ENCODE measurements at places on chromosomes 11 and 22.

- peak; percentile 47 for DNase-seq
These were observed 11.5 kb downstream of the CLMP start for GRCh38 chr11:123183391-123184099.

GRCh38 chr11:118106789-118107335, 20.1 kb upstream of the SMIM35 start:
- peak; percentile 38 for DNase-seq

DNA sequence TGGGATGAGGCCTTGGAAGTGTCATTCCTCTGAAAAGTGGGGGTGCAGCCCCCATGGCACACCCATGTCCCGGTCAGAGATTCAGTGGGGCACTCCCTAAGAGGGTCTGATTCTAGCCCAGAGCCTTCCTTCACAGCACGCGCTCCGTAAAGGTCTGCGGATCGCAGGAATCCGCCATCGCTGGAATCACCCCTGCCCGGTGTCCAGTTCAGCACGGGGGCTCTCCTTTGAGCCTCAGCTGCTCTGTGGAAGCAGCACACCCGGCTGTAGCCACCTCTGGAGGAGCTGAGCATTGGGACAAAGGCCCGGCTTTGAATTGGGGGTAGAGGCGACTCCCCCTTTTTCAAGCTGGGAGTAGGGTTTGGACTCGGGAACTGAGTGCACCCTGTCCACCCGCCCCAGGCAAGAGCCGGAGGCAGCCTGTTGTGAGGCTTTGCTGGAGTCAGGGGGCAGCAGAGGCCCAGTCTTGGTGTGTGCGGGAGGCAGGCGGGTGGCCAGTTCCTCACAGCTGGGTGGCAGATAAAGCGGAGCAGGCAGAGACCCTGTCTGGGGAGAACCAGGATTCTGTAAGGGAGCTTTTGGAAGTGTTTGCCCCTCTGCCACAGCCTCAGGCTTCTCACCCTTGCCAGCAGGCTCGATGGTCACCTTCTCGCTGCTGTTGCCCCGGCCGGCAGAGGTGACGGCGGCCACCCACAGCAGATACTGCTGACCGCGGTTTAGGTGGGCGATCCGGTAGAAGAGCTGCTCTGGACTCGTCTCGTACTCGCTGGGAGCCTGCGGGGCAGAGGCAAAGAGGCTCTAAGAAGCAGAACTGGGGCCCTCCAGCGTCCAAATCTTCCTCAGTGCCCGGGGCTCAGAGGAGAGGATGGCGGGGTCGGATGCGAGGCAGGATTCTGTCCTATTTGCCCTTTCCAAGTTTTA, 115.9 kb downstream of the CEP164 start:
- no peak for DNase-seq

- DNase-seq = no peak
These were observed 1381.5 kb upstream of the TENM4 start for GRCh38 chr11:80822308-80822707.

DNA sequence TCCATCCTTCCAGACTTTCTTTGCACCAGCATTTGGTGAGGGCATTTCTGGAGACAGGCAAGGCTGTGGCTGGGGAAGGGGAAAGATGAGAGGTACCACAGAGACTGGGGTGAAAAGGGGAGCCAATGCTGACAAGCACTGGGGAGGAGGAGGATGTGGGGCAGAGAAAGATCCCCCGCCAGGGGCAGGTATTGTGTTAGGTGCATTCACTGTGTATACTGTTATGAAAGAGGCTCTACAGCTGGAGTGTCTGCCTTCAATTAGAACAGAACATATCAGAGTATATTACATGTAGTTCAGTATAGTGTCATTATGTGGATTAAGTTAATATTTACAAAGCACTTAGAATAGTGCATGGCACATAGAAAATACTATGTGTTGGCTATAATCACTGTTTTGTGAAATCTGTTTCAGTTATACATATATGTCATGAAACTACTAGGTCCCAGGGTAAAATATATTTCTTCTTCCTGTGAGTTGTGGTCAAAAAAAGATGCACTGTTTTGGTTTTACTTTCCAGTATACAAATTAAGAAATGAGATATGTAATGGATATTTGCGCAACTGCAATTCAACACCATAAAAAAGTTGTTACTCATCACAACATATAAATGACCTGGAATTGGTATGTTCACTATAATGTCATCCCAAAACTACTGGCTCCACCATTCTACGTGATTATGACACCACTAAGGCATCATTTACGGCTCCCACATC, 8.4 kb downstream of the MSANTD2 start:
- DNase-seq = no peak

- peak; percentile 24 for DNase-seq
These were observed 31.4 kb downstream of the POU2AF1 start for GRCh38 chr11:111347723-111348115.

GRCh38 chr11:32420937-32421901, 14.1 kb downstream of the WT1 start:
- peak; percentile 43 for DNase-seq

- DNase-seq = no peak
These were observed 197.1 kb downstream of the GRIK4 start for GRCh38 chr11:120708511-120709183.

- DNase-seq = peak; percentile 4
These were observed 6.3 kb downstream of the MS4A12 start for GRCh38 chr11:60498853-60499252.

DNA sequence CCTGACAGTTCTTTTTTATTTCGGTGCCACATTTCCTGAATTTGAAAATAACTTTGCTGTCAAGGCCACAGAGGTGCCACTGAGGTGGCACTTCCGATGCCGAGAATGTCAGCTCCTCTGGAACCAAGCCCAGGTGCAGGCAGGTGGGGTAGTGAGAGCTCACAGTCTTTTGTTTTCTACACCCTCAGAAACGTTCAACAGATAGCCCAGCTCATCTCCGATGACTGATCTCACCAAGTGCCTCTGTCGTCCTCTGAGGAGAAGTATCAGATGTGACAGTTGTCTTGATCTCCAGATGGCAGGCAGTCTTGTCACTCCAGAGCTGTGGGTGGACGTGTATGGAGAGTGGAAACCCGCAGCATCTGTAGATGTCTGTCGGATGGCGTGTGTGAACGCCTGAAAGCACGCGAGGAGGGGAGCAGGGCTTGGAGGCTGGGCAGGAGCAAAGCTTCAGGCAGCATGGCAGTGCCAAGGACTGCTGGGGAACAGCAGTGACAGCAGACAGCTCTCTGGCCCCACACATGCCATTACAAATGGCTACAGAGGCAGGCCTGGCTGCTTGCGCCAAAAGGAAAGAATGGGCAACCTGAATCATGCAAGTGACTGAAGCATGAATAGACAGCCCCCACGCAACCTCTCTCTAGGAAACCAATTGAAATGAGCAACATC, 877.0 kb downstream of the OPCML start:
- no peak for DNase-seq

GRCh38 chr11:43574949-43575912, 105.3 kb upstream of the HSD17B12 start:
- no peak for DNase-seq

- DNase-seq = peak; percentile 79
These were observed 60.7 kb downstream of the STK33 start for GRCh38 chr11:8533332-8533731.

DNA sequence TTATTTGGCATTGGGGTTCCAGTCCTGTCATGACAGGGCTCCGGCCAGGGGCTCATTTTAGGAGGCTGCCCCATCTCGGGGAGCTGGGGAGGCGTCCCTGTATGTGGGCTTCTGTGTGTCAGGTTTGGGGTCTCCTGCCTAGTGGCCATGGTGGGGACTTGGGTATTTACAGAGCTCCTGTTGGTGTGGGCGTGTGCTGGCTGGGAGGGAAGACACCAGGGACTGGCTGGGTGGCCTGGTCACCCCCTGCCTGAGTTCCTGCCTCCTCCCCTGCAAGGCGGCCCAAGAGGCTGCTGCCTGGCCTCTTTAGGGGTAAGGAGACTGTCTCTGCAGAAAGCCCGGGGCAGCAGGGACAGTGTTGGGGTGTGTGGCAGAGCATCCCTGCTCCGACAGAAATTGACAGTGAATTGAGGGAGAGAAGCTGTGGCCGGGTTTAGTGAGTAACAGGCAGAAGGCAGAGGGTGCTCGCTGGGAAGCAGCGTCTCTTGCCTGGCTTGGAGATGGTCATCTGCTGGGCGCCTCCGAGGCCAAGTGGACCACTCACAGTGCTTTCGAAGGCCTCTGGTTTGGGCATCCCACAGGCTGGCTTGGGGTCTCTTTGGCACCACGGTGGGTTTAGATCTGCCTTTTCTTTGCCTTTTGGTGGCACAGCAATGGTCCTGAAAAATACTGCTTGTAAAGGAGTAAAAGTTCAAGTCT, 40.3 kb upstream of the GRAMD4 start:
- no peak for DNase-seq

GRCh38 chr11:125101596-125101995, 9.8 kb downstream of the TMEM218 start:
- no peak for DNase-seq

DNA sequence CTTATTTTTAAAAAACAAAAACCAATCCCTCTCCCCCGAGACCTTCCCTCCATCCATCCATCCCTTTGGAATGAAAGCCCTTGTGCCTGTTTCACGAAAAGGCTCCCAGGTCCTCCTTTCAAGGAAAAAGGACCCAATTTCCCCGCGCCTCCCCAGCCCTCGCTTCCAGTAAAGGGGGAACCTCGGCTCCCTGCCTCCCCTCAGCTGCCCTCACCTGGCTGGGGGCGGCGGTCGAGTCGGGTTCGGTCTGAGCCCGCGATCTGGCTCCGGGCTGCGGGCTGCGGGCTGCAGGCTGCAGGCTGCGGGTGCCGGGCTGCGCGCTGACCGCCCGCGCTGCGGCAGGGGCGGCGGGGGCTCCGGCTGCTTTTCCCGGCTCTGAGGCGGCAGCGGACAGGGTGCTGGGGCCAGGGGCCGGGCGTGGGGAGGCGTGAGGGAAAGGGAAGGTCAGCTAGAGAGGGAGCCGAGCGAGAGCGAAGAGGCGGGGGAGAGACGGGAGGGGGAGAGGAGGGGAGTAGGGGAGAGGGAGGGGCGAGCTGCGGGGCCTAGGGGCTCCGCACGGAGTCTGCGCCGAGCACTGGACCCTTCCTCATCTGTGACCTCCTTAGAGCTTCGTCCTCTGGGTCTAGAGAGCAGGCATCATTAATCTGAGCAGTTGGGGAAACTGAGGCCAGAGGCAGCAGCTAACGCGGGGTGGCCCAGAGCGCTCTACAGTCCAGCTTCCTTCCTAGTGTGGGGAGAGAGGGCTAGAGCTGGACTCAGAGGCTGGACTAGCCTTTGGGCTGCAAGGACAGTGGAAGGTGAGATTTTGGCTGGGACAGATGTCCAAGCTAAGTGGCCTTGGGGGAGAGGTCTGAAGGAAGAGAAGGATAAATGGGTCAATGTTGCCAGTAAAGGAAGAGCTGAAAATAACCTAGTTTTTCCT, at the start of gene C1QTNF4:
Gene C1QTNF4, minus strand, starts transcription at position 478 of the 922 bp plus-strand sequence. CDS start 3,601 bp downstream, outside the sequence.
- DNase-seq = no peak

DNA sequence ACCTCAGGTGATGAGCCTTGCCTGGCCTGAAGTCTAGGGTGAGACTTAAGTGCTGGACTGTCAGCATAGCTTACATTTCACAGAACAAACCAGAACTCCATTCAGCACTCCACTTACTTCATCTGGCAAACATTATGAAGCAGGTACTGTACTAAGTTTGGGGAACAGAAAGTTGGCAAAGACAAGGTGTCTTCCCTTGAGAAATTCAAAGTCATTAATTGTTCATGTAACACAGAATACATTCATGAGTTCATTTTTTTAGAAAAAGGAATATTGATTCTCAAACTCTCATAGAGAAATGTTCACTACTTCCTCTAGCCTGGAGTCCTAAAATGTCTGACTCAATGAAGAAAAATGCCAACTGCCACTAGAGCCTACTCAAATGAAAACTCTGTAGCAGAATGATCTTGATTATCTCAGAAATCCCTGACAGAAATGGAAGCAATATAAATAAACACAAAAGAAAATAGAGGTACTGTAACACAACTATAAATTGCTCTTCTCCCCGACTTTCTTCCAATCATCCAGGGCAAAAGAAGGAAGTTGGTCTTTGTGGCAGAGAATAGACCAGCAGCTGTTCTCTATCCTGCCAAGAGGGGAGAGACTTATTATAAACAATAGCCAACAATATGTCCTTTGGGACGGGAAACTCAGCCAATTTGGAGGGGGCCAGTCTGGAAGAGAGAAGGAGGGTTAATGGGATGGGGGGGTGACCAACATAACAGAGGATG, 129.2 kb upstream of the MTMR2 start:
- DNase-seq = no peak

- no peak for DNase-seq
These were observed 62.7 kb downstream of the IGF2 start for GRCh38 chr11:2076441-2076840.

DNA sequence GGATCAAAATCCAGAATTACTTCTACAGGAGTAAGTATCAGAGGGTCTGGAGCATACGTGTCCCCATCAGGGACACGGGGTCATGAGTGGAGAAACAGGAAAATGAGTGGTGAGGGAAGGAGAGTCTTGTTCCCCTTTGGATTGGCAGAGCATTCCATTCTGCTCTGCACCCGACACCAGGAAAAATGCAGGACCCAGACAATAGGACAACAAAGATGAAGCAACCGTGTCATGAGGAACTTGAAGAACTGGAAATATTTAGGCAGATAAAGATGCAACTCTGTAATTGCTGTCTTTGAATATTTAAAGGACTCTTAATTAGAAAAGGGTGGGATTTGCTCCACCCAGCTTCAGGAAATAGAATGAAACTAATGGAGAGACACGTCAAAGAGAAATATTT, 89.0 kb upstream of the BLID start:
- DNase-seq = no peak

DNA sequence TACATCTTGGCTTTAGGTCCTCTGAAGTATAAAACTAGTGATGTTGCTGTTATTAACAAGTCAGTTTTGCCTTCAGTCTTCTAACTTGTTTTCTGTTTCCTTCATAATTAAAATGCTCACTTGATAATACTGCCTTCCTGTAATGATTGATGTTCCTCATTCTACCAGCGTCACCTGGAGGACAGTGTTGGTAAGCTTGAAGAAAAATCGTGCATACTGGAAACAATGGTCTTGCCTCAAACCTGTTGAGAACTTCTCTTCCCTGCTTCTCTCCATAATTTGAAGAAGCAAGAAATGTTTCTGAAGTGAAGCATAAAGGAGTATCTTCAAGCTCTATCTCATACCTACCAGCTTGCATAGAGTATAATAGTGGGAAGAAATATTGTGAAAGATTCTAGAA, 3.0 kb downstream of the YWHAH start:
- DNase-seq = peak; percentile 46

GRCh38 chr22:34225278-34225677, 305.0 kb upstream of the LARGE1 start:
- DNase-seq = no peak

- no peak for DNase-seq
These were observed 24.2 kb upstream of the PPARA start for GRCh38 chr22:46125816-46126765.

DNA sequence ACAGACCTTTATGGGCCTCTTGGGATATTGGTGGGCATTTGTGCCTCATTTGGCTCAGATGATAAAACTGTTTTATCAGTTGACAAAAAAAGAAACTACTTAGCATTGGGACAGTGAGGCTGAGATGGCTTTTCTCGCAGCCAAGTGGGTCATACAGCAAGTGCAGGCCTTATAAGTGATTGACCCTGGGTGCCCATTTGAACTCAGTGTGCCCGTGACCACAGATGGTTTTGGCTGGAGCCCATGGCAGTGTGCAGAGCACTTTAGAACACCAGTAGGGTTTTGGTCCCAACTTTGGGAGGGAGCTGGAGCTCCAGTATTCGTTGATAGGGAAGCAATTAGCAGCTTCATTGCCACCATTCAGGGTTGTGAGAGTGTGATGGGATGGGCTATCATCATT, 404.5 kb upstream of the LARGE1 start:
- DNase-seq = no peak

All from mammary epithelial cell (primary cell).